ENCODE measurements at places on chromosomes 12 and 14. TPM values are rescaled to one million over a fixed set of nuclear protein-coding genes. Genes with fewer than 3 reads are reported as not detected.
A peak's percentile ranks its signal among the peaks of the same experiment; 100 is the strongest.

Gene PRIMA1
- 3.9 TPM for total RNA-seq

Gene TTC9
- total RNA-seq: 1.2 TPM

DNA sequence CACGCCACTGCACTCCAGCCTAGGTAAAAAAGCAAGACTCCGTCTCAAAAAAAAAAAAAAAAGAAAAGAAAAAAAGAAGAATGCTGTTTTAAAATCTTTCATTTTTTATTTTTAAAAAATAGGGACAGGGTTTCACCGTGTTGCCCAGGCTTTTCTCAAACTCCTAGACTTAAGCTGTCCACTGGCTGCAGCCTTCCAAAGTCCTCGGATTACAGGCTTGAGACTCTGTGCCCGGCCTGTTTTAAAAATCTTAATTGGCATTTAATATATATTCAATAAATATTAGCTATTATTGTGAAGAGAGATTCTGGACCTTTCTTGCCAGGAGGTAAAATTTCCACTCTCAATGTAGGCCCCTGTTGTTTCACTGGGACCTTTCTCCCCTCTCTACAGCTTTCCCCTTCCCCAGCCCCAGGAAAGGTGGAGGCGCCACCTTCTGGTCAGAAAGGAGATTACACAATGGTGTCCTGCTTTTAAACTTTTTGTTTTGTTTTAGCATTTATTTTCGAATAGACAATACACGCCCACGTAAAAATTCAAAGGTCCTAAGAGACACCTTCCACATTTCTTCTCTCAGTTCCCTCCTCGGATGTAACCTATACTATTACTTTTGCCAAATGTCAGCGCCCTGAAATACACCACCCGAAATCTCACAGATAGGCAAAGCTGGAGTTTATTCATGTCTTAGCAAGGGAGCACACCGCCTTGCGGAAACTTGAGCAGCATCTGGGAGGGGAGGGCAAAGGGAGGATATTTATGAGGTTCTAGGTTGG lies 23.8 kb upstream of the PHC1 start:
- DNase-seq: peak; percentile 37

GRCh38 chr12:110149086-110149660 lies 25.0 kb downstream of the IFT81 start:
- DNase-seq: no peak

DNA sequence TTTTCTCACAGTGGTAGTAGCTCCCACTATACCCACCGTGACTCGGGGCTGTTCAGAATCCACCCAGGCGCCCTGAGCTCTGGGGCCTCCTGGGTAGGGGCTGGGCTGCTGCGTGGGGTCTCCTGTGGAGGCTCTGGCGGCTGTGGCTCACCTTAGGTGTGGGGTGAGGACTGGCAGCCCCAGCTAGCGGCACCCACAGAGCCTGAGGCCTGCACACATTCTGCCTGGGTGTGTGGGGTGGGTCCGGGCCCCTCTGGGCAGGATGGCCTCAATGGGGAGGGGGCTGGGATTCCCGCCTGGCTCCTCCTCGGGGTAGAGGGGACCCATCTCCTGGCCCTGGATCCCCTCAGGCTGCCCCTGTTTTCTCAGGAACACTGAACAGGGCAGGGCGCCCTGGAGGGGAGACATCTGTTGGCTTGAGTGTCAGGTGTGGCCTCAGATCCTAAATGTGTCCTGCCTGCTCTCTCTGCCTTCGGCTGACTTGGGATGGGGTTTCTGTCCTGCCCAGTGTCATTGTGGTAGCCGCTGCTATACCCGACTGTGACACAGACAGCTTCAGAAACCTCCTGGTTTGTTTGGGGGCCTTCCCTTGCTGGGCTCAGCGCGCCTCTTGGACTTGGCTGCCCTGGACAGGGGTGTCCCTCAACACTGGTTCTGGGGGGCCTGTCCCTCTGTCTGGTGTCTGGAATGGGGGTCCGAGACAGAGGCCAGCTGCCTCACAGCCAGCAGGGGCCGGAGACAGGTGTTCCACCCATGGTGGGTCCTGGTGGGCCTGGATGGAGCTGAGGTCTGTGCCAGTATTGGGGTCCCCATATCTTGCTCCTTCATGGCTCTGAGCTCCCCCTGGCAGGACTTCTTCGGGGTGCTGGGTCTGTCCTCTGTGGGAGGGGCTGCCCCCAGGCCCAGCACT lies 354.9 kb downstream of the TMEM121 start:
- DNase-seq: peak; percentile 11

- DNase-seq: no peak
Observed at GRCh38 chr14:31387091-31387490, 33.3 kb downstream of the HEATR5A start.

DNA sequence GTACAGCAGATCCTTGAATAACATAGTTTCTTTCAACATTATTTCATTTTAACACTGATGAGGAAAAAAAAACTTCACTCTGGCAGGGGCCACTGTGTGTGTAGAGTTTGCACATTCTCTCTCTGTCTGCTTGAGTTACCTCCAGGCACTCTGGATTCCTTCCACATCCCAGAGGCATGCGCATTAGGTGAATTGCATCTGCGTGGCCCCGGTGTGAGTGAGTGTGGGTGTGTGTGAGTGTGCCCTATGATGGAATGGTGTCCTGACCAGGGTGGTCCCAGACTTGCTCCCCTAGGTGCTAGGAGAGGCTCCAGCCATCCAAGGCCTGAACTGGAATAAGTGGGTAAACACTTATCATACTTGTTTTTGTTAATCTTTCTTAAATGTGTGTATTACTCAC lies 90.6 kb upstream of the LRIG3 start:
- no peak for DNase-seq

GRCh38 chr12:120798696-120799095 lies 73.1 kb downstream of the ACADS start:
- no peak for DNase-seq

Measured in left cardiac atrium (tissue), 4 donors.